ENCODE measurements at places on chromosomes 16 and 17.
A peak's percentile ranks its signal among the peaks of the same experiment; 100 is the strongest.

- no peak for ATAC-seq
Observed at GRCh38 chr17:64617125-64617780, 44.9 kb downstream of the SMURF2 start.

GRCh38 chr17:77280304-77281121, 139.7 kb downstream of the SEC14L1 start:
- peak; percentile 15 for ATAC-seq

DNA sequence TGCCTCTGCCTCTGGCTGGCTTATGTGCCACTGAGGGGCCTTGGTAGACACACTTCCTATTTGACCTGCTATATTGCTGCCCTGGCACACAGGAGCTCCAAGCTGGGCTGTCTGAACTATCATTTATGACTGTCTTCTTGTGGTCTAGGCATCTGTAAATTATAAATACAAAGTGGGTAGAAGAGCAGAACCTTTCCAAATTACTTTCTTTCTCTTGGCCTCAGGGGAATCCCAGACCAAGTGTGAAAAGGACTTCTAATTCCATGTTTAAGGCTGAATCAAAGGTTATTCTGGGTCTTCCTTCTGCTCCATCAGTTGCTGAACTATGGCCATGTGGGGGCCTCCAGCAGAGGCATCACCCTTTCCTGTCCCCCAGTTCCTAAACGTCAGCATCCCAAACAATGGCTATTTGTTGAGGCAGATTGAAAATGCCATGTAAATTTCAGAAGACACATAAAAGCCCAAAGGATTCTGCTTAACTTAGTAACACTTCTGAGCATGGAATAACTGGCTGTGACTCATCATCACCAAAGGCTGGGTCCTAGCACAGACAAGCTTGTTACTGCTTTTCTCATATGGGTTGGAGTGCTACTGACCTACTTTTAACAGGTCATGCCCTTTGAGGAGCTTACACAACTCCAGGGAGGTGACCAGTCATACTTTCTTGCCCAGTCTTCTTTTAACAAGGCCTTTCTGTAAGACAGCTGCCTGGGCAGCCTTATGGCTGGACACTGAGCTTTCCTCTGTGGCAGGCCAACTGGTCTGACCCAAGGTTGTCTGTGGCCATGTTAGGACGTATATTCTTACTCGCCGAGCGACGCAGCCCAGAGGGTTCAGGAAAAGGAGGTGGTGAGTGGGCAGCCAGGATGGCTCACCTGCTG, 154.8 kb downstream of the VPS53 start:
- ATAC-seq, result peak; percentile 93

- ATAC-seq, result no peak
Observed at GRCh38 chr17:47730681-47731080, 2.4 kb upstream of the TBX21 start.

DNA sequence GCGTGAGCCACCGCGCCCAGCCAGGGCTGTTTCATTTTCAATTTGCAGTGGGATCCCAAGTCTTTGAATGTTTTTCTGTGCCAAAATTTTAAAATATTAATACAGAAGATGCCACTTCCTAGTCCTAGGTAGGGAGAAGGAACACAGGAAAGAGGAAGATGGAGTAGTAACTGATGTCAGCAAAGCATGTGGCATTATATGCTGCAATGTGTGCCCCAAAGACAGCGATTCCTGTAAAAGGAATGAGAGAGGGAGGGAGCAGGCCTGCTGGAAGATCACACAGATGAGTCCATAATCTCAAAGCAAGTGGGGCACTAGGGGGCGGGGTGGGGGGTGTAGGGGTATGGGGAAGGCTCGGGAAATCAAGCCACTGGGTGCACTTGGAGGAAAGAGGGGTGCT, 23.4 kb upstream of the SSTR2 start:
- no peak for ATAC-seq

DNA sequence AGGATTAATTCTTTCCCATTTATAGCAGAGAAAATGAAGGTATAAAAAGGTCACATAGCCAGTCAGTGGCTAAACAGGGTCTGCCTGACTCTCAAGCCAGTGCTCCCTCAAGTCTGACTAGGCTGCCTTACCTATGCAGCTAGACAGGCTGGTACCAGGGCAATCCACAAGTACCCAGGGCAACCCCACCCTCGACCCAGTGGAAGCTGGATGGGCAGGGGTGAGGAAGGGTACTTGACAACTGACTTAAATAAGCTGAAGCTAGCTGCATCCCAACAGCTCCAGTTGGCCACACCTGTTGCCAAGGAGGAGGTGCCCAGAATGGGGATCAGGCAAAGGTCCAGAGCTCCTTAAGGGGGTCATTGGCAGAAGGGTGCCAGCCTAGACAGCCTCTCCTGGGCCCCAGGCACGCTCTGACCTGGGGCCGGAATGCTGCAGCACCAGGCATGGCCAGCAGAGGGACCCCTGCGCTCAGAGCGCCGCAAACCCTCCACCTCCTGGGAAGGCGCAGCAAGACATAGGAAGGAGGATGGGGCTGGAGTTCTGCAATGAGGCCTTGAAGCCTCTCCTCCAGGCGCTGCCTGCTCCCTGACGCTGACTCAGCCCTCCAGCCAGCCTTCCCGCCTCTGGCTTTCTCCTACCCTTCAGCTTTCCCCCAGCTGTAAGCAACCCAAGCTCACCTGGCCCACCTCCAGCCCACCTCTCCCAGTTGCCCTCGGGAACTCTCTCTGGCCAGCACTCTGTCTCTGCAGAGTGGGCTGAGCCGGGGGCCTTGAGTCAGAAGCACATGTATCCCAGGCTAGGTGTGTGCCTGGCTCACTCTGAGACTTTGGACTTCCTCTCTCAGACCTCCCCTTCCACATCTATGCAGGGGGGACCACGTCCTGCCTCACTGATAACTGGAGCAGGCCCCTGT, 28.8 kb downstream of the MPP2 start:
- ATAC-seq, result peak; percentile 85

- no peak for ATAC-seq
Observed at GRCh38 chr17:58265271-58265670, 15.5 kb downstream of the MPO start.

DNA sequence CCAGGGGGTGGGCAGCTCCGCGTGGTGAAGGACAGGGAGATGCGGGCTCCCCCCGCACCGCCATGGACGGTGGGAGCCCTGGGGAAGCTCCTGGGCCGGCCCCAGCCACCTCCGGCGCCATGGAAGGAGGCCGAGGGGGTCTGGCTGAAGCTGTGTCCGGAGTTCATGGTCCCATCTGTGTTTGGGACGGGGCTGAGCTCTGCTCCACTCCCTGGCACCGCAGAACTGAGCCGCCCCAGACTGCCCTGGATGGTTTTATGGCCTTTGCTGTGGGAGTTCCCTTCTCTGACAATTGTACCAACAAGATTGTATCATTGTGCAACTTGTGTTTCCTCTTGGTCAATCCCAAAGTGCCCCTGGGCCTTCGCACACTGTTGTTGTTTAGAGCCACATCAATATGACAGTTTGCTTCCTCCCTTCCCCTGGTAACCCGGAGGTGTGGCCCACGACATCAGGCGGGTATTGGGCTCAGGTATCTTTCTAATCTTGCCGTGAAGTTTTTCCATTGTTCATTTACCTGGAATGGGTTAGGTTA, 942 bp downstream of the KRT23 start:
- ATAC-seq, result no peak

- no peak for ATAC-seq
Observed at GRCh38 chr16:5044011-5044540, 10.3 kb upstream of the NAGPA start.

DNA sequence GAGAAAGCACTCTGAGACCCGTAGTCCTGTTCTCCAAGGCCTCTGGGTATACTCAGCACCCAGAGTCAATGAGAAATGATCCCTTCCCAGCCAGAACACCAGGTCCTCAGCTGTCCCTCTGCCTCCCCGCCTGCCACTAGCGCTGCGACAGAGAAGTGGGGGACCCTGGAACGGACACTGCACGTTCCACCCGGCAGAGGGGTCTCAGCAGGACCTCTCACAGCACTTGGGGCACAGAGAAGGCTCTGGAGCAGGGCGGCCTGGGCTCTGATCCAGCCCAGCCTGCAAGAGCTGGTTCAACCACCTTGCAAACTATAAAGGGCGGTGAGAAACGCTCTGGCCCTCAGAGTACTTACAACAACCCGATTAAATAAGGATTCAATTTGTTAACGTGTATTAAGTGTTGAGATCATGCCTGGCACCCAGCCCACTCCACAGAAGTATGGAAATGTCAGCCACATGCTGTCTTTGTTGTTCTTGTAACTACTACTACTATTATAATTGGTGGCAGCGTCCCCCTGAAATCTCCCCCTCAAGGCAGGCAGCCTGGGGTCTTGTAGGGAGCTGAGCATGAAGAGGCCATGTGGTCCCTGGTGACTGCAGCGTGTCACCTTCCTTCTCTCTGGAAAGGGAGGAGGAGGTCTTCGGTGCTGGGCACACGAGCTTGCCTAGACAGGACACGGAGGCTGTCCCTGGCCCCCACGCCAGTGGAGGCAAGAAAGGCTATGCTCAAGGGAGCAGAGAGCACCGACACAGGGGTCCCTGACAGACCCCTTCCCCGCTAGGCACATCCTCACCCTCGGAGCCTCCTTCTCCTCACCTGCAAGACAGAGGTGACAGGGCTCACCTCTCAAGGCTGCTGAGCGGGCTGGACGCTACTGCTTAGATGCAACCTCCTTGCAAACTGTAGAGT, 2.4 kb downstream of the OSGIN1 start:
- ATAC-seq, result no peak

GRCh38 chr16:69384974-69385373, 833 bp downstream of the TERF2 start:
- ATAC-seq, result no peak

DNA sequence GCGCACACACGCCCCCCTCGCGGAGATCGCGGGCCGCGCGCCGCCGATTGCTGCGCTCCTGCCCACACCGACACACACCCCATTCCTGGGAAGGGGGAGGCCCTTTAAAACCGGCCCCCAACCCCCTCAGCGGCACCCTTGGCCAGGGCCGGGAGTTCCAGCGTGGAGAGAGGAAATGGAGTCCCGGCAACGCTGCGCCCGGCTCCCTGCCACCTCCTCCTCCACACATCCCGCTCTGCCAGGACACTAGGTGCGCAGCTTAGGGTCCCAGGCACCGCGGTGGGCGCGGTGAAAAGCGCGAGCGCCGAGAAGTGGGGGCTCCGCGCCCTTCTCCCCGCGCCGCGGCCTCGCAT, 397 bp downstream of the CDC42EP4 start:
- peak; percentile 14 for ATAC-seq

DNA sequence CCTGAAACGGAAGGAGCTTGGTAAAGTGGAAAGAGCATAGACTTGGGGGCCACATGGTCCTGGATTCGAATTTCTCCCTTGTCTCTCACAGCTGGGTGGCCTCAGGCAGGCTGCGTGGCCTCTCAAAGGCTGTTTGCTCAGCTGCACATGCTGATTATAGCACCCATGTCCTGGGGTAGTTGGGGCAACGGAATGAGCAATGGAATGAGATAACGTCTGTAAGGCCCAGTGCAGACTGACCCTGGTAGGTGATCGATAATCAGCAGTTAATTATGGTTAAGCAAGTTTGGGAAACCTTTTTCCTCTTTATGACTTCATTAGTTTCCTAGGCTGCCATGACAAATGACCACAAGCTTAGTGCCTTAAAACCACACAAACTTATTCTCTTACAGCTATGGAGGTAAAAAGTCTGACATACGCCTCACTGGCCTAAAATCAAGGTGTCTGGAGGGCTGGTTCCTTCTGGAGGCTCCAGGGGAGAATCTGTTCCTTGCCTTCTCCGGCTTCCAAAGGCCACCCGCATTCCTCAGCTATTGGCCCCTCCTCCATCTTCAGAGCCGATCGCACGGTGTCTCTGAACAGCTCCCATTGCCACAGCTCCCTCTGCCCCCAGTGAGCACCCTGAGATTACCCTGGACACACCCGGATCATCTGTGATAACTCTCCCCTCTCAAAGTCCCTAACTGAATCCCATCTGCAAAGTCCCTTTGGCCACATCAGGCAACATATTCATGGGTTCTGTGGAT, 294.9 kb upstream of the FOXF1 start:
- no peak for ATAC-seq

DNA sequence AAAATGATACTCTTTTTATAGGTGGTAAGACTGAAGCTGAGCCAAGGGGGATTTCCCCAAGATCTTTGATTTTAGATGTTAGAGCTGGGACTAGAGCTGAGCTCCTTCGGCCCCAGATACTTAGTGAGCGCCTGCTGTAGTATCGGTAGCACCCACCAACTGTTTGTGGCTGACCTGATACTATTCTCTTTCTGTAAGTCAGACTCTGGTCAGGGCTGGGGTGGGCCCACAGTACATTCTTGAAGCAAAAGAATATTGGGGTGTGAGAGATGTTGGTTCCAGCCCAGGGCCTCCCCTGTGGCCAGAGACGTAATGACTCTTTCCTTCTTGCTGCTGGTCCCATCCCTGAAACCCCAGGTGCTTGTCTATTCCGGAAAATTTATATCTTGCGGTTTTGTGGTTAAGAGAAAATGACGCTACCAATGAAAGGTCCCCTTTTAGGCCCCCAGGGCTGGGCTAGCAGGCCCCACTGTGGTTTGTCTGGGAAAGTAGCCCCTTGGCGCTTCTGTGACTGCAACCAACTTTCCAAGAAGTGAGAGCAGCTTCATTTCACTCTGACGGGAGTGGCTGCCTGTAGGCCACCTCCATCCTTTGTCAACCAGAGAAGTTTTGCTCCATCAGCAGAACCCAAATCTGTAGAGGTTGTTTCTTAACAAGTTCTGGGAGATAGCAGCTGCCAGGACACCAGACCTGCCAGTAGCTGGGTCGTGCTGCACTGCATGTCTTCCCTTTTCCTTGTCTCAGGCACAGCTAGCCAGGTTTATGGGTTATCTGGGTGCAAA, 86.4 kb upstream of the LGALS9 start:
- no peak for ATAC-seq

DNA sequence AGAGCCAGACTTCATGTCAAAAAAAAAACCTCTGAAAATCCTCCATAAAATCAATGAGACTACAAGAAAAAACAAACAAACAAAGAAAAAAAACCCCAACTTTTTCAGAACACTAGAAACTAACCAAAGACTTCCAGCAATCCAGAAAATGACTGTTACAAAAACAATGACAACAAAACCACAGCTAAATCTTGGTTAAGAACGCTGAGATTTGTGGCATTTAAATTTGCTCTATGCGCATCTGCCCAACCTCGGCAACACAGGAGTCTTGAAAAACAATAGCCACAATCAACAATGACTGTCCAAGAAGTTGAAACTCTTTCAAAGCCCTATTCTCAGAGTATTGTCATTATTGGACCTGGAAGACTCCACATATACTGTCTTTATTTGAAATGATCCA, 402.4 kb downstream of the ZFHX3 start:
- ATAC-seq, result no peak

GRCh38 chr16:11801481-11802021, 4.5 kb upstream of the ZC3H7A start:
- no peak for ATAC-seq

DNA sequence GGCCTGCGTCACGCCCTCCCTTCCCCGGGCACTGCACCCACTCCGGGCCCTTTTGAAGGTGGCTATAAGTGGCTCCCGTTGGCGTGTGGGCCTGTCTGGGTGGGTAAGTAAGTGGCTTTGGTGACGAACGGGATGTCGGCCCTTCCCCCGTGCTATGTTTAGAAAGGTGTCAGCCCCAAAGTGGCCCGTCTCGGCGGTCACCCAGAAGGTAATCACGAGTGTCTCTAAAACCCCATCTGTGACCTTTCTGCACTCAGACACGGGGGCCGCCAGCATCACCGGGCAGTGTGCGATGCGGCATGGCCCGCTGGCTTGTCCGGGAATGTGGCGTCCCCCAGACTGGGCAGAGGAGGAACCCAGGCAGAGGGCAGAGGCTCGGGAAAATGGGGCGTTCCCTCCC, 88.2 kb downstream of the IRX5 start:
- no peak for ATAC-seq

- no peak for ATAC-seq
Observed at GRCh38 chr16:88005181-88005581, 53.9 kb downstream of the BANP start.

Data from gastroesophageal sphincter (tissue), 4 donors.